ENCODE measurements at places on chromosomes 11 and 22. TPM values are rescaled to one million over a fixed set of nuclear protein-coding genes. Genes with fewer than 3 reads are reported as not detected.

GNG3 gene
- polyA plus RNA-seq, result 9.0 TPM

DNA sequence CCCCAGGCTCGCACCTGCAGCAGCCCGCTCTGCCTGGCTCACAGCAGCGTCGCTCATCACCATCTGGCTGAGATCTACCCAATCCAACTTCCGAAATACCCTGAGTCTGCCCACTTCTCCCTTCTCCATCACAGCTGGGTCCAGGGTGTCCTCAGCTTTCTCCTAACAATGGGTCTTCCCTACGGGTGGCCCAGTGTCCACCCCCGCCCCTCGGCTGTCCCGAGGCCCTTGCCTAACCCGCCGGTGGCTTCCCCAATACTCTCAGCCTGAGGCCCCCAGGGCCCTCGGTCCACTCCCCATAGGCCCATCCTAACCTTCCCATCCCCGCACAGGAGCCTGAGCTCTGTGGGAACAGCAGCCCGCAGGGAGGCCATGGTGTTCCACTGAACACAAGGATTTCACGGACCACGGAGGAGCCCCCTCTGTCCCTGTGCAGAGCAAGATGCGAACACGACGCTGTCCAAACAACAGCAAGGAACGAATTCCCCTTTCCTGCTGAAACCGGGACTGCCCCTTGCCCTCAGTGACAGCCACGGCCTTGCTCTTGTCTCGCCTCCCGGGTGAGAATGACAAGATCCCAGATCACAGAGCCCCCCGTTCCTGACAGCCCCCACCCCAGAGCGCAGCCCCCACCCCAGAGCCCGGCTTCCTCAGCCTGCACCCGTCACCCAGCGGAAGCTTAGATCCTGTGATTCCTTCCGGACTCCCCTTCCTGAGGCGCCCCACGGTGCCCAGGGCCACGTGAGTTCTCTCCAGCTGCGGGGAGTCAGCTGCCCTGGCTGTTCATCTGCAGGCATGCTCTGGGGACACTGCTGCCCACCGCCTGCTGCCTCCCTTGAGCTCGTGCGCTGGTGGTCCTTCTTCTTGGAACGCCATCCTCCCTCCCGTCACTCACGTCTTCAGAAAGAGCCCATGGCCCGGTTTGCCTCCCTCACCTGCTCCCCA is 48.8 kb upstream of the CARS1 start:
- DNase-seq, result no peak

PATE1 gene
- not detected for polyA plus RNA-seq

GRCh38 chr11:91773090-91773489 is 451.5 kb upstream of the FAT3 start:
- DNase-seq, result no peak

DNA sequence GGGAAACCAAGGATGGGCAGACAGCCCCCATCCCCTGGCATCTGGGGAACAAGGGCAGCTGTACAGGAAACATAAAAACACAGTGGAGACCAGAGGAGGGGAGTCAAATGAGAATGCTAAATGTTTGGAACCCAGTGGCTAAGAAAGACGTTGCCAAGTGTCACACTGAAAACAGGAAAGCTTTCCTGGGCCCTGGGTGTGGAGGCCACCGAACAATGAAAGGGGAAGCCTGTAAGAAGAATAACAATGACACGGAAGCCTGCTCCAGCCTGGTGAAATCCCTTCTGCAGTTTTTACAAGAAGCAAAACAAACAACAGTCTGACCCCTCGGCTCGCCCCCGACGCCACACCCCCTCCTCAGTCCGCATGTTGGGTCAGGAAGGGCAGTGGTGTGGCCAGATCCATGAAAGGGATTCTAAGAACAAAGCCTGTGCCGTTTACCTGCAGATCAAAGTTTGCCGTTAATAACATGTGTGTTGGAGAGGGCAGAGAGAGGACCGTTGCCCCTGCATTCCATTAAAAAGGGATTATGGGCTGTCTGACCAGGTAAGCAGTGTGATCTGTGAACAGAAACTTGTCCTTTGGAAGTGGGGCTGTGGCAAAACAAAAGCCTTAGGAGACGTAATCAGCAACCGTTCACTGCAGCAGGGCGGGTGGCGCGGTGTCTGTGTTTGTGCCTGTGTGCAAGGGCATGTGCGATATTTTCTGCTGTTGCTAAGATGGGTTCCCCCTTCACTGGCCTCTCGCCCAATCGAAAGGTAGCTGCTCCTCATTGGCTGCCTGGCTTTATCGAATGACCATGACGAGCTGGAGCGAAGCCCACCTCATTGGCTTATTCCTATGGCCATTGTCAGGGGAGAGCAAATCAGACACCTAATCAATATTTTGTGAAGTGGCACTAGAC is 113.7 kb upstream of the BLID start:
- DNase-seq, result peak; percentile 38

DNA sequence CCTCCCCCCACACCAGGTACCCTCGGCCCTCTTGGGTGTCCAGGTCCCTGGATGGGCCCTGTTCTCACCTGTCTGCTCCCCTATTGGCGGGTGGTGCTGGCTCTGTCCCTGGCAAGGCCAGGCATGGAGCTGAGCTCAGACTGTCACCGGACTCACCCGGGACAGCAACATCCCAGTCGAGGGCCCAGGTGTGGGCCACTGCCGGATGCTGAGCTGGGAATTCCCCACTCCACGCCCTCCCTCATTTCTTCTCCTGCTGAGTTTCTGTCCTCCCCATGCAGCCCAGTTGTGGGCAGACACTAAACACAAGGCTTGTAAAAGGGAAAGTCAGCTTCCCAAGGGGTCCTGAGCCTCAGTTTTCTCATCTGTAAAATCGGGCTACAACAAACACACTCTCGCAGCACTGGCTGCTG is 2.0 kb upstream of the AP5B1 start:
- DNase-seq, result peak; percentile 15

BATF2 gene
- 8.1 TPM for polyA plus RNA-seq

DNA sequence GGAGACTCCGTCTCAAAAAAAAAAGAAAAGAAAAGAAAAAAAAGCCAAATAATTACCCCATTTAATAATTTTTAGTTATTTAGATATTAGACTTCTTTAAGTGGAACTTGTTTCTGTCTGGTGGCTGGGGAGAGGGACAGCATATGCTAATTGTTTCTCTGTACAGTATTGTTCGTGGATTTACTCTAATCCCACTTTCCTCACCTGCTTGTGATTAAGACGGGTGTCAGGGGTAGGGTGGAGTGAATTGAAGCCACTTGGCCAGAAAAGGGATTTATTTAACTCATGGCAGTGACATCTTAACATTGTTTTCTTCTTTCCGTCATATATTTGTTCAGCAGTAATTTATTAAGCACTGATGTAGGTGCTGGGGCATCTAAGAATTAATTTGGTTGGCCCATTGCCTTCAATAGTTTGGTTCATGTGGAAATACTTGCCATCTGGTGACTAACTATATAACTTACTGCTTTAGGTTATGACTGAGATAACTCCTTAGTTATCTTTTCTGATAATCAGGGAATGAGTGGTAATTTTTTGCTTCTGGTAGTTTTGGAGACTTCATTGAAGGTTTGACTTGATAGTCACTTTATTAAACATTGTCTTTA is 4.6 kb downstream of the TNRC6B start:
- DNase-seq, result no peak

DNA sequence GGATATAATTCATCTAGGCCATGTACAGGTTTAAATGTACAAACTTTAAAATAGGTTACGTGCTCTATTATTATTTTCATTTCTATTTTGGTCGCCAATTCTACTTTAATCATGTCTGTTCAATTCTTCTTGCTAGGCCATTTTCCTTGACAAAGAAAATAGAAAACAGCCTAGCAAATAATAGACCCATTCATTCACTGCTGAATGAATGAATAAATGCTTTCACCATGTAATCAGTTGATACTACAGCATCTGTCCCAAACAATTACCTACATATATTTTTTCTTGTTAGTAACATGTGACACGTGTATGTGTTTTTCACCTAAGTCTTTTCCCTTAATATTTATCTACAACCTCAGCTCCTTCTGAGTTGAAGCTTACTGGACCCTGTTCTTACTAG is 27.5 kb downstream of the SNX19 start:
- DNase-seq, result no peak

DNA sequence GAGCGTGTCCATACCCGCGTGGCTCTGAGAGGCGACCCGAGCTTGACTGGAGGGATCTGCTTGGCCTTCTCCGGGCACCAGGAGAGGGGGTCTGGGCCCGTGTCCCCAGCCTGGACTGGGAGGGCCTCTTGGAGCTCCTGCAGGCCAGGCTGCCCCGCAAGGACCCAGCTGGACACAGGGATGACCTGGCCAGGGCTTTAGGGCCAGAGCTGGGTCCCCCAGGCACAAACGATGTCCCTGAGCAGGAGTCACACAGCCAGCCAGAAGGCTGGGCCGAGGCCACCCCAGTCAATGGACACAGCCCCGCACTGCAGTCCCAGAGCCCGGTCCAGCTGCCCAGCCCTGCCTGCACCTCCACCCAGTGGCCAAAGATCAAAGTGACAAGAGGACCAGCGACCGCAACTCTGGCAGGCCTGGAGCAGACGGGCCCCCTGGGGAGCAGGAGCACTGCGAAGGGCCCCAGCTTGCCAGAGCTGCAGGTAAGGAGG is 38.2 kb downstream of the TRIOBP start:
- DNase-seq, result peak; percentile 48

DTX4 gene
- polyA plus RNA-seq, result 12.2 TPM

GRCh38 chr11:17643506-17644405 is 75.6 kb upstream of the MYOD1 start:
- no peak for DNase-seq

RTN4RL2 gene
- polyA plus RNA-seq, result not detected

OR5J2 gene
- polyA plus RNA-seq, result not detected

DNA sequence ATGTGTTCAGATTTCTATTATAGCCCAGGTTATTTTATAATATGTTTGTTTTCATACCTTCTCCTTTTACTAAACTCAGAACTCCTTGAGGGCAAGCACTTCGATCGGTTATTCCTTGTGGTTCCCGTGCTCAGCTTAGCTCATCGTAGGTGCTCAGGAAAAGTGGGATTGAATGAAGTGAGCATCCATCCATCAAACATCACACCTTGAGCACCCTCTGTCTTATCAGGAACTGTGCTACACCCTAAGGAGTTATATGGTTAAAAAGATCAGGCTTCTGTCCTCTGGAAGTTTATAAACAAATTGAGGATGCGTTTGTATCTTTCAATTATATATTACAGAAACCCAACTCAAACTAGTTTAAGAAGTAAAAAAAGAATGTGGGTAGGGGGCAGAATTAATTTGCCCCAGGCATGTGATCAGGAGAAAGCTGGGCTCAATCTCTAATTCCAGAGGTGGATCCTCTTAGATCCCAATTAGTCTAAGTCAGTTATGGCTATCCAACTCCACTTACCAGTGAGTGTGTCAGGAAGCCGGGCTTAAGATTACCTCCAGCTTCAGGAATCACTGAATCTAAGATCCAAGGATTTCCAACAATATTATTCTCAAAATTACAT is 59.9 kb upstream of the RRAS2 start:
- peak; percentile 48 for DNase-seq

- no peak for DNase-seq
Observed at GRCh38 chr22:44451016-44451415, 47.0 kb downstream of the RTL6 start.

DNA sequence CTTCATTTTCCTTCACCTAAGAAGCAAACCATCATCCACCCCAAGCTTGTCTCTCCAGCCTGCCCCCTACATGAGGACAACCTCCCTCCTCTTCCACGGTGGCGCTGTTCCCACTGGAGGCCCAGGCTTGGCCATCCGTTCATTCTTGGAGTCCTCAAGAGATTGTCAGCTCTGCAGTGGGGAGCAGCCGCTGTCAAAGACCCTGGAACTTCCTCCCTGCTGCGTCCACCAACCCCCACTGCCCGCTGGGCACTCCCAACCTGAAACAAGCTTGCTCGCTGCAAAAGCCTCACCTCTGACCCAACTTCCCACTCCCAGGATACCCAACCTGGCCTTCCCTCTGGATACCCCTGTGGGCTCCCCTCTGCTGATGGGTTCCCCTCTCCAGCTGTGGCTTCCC is 10.4 kb upstream of the CD81 start:
- no peak for DNase-seq

Measured in small intestine (tissue), 16 donors.